ENCODE measurements at places on chromosomes 4 and X. TPM values are rescaled to one million over a fixed set of nuclear protein-coding genes. Genes with fewer than 3 reads are reported as not detected.
A peak's percentile ranks its signal among the peaks of the same experiment; 100 is the strongest.

Gene NDNF
- not detected for total RNA-seq

Gene CLRN2
- total RNA-seq: not detected

Gene SLC7A11
- 3.4 TPM for total RNA-seq

Gene F9
- total RNA-seq: not detected

Gene OFD1
- 30.9 TPM for total RNA-seq

DNA sequence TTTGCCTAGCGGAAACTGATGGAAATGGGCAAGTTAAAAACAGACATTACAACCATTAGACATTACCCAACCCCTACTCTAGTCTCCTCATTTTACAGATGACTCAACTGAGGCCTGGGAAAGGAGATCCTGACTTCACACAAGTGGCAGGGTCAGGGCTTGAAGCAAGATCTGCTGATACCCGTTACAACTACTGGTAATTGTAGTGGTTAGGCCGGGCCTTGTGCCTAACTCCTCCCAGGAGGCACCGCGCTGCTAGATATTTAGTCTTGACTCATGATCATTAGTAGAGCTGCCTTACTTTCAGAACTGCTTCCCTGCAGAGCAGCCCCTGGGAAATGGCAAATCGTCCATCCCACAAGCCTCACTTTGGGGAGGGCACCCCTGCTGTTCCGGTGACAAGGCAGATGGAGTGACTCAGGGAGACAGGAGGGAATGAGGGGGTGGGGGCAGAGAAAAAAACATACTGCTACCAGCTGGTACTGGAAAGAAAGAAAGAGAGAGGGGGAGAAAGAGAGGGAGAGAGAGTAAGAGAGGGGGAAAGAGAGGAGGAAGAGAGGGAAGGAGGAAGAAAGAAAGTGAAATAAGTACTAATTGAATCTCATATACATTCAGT lies 12.2 kb downstream of the ARHGEF6 start:
- DNase-seq: peak; percentile 78

GRCh38 chr4:101123231-101123630 lies 224.1 kb downstream of the PPP3CA start:
- no peak for DNase-seq

GRCh38 chr4:154731756-154732155 lies 12.0 kb upstream of the LRAT start:
- DNase-seq: no peak

- no peak for DNase-seq
Measured at GRCh38 chr4:117692538-117692937, 341.7 kb upstream of the NDST3 start.

DNA sequence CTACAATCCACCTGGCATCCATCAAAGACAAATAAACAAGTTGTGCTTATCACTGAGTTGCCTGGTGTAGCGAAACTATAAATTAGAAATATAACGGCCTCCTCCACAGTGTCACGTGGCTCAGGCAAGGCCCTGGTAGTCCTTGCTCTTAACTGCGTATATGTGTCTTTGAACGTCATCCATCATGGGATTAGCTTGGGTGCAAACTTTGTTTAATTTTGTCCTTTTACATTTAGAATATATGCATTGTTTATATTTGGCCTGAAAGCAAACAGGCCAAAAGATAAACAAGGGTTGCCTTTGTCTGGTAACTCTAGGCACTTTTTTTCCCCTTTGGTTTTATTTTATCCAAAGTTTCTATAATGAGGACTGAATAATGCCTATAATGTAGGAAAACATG lies 184.9 kb downstream of the KIT start:
- DNase-seq: no peak

DNA sequence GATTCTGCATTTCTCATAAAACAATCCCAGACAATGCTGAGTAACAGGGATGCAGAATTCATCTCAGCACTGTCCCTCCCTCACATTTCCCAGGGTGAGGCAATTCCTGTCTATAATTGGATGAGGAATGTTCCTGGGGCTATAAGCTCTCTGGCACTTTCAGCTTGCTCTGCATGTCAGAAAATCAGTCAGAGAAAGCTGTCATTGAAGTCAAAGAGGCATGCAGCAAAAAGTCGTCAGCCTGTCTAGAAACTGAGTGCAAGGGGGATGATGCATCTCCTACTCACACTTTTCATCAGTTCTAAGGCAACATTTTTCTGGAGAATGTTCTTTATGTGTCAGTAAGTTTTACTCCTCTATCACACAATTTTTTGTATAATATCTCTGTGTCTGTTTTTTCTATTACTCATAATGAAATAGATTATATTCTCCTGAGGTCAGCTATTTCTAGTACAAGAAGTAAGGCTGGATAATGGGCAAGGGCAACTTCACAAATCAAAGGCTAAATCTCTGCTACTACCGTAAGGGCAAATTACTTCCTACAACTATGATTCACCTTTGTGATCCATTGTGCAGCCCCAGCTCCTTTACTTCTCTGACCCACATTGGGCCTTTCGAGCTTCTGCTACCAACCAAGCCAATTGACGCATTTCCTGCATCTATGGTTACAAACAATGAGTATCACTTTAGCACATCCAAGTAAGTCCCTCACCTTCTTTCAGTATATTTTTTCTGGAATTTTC lies 56.0 kb downstream of the TASL start:
- no peak for DNase-seq

- DNase-seq: no peak
Measured at GRCh38 chrX:19680580-19680979, 165.3 kb upstream of the MAP3K15 start.

DNA sequence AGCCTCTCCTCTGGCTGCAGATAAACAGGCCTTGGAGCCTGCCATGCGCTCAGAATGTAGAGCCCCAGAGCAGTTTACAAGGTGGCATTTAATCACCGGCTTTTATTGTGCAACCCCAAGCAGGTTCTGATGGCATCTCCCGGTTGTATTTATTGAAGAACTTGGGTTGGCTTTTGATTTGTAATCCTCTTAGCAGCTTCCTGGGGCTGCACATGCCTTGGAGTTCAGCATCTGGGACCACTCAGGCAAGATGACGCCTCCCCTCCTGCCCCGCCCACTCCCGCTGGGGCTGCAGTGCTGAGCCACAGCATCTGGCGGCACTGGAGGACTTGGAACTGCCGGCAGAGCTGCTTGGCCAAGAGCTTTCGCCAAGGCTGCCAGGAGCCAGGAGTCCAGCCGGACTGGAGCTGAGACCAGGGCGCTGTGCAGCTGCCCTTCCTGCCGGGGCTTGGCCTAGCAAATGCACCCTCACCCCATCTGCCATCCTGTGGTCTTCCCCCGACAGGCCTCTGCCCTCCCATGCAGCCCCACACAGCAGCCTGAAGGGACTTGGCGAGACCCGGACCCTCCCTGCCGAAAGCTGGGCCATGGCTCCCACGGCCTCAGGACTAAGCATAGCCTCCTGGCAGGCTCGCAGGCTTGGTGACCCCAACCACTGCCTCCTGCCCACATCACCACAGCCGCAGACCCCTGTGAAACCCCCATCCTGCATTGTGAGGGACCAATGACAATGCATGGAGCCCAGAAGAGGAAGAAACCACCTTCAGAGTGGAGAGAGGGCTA lies 5.4 kb downstream of the HTRA3 start:
- DNase-seq: no peak

DNA sequence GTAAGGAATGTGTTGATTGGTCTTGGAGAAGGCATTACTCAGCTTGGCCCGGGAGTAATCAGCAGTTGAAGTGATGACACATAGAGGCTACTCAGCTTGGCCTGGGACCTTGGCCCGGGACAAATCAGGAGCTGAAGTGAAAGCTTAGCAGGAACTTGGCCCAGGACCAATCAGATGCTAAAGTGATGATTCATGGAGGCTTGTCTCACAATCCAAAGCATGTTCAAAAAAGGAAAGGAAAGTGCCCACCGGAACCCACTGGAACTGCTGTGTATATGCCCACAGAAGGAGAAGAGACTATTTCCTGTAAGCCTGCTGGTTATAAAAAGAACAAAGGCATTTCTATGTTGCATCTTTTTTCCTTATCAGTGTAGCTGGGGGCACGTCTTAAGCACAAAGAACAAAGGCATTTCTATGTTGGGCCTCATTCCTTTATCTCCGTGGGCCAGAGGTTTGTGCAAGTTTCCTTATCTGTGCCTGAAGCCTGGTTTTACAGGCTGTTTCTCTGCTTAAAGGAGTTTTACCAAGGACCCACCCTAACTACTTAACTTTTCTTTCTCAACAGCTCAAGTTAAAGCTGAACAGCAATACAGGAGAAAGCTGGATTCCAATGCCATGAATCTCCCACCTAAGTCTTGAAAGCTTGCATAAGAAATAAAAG lies 1176.7 kb downstream of the NLGN4X start:
- no peak for DNase-seq

Measured in activated CD4-positive, alpha-beta memory T cell treated with anti-CD3 and anti-CD28 coated beads for 36 hours (primary cell).